ENCODE measurements at places on chromosomes 11 and 22.

- no peak for DNase-seq
Observed at GRCh38 chr11:57406337-57406904, 16.0 kb upstream of the PRG2 start.

DNA sequence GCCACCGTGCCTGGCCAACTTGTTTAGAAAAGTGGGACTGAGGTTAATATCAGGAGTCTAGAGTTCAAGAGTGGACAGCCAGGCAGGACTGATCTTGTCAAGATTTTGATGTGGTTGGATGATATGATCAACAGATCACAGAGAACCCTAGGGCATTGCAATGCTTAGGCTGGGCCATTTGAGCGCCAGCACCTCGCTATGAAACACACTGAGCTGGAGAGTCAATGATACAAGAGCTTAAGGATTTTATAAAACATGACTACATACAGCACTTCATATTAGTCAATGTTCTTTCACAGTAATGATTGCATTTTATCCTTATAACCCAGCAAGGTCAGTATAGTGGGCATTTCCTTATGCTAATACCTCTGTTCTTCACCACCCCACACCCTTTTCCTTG, 15.4 kb upstream of the PEX26 start:
- no peak for DNase-seq

- no peak for DNase-seq
Observed at GRCh38 chr11:19430346-19430745, 189.6 kb upstream of the E2F8 start.

- DNase-seq = no peak
Observed at GRCh38 chr11:3942956-3943497, 87.6 kb downstream of the STIM1 start.

DNA sequence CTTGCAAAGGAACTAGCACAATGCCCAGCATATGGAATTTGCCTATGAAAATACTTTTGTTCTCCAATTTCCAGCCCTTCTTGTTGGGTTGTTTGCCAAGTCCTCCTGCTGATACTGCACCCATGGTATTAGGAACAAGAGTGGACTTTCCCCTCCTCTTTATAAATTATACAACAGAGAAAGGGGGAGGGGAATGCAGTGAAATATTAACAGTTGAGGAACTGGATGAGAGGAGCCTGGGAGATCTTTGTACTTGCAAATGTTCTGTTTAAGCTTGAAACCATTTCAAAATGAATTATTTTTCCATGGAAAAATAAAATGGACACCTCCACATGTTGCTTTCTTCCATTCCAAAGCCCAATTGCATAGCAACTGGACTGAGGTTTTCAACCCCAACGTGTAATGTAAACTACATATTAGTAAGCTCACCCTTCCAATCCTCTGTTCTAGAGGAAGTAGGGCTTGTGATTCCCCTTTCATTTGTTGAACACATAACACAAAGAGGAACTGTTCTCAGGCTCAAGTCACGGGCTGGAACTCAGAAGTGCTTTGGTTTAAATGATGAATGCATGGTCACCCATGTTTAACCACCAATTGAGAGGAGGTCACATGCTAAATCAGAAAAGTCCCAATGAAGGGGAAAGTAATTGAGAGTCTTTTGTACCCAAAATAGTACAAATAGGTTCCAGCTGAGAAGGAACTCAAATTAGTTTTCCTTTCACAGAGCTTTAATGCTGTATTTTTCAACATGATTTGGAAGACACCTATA, 66.2 kb upstream of the ZC3H12C start:
- no peak for DNase-seq

DNA sequence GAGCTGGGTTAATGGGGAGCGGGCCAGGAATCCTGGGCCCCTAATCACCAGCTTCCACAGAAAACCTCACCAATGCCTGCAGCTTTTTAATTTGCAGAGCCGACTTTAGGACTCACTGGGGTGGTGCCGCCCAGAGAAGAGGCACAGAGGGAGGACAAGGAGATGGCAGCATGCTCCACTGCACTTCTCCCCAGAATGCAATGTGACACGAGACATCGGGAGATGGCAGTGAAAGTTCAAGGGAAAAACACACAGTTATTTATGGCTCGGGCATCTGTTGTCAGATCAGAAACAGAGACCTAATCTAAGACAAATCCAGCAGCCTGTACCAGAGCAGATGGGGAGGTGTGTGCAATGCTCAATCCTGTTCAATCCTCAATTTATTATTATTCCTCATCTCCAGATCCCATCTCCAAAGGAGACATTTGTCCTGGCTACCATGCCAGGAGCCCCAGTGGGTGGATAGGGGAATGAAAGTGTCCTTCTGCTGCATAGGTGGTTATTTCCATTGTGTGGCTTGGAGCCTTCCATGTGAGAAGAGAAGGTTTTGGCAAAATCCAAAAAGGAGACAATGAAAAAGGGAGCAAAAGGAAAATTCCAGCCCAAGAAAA, 250.0 kb downstream of the NXPE2 start:
- DNase-seq = no peak

DNA sequence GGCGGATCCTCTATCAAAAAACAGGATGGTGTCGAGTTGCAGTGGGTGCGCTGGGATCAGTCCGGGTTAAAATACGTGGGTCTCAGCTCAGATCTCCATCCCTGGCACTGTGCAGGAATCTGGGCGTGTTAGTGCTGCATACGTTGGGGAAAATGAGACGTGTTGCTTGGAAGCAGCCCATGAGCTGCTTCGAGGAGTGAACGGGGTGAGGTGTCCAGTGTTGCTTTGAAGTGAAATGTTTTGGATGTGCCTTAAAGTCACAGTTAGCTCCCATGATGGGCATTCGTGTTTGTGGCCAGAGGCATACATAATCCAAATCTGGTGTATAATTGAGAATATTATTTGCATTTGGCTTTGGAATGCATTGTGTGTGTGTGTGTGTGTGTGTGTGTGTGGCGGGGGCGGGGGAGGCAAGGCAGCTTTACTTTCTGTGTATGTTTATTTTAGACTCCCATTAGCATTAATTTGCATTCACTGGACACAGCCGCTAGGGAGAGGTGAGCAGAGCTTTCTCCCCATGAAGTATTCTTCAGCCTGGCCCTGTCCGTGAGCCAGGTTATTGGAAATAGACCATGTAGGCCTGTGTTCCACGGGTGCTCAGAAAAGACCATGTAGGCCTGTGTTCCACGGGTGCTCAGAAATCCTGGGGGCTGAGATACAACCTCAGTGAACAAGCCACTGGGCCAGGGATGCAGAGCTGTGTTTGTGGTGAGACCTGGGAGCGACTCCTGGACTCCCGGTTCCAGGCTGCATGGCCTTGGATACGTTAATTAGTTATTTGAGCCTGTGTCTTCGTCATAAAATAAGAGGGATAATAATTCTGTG, 134.6 kb downstream of the ST3GAL4 start:
- DNase-seq = no peak

Measured in stimulated activated CD8-positive, alpha-beta memory T cell treated with anti-CD3 and anti-CD28 coated beads, Interleukin-4, amount 100 ng/mL, for 4 hours (primary cell).